ENCODE measurements at places on chromosomes 12 and 14.

GRCh38 chr12:131738196-131738595, 27.3 kb downstream of the SFSWAP start:
- no peak for DNase-seq

DNA sequence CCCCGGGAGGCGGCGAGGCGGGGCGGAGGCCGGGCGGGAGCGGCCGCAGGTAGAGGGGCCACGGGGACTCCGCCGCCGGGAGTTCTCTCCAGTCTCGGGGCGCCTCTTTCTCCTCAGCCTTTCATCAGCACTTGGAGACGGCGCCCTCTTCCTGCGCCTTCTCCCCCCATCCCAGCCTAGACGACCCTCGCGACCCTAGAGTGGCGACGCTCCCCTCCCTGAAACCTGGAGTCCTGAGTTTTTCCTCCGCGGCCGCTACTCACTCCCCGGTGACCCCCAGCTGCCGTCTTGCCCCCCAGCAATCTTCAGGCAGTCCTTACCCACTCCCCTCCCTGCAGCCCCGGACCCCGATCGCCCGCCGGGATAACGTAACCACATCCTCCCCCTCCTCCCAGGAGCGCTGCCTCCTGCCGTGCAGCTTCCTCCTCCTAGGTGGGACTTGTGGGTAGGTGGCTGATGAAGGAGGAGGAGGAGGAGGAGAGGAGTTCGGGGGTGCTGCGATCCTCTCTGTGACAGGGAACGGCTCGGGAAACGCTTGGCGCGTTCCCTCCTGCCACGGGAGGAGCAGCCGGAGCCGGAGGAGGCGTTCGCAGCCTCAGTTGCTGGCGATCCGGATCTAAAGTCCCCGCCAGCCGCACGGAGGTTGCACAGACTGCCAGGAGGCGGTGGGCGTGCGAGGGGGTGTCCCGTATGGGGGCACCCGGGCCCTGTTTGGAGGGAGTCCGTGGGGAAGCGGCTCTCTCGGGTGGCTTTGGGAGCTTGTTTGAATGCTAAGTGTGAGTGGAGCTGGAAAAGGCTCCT, 891 bp downstream of the PLEKHA5 start:
- DNase-seq, result peak; percentile 21

GRCh38 chr12:82486524-82487235, 128.4 kb downstream of the METTL25 start:
- no peak for DNase-seq

DNA sequence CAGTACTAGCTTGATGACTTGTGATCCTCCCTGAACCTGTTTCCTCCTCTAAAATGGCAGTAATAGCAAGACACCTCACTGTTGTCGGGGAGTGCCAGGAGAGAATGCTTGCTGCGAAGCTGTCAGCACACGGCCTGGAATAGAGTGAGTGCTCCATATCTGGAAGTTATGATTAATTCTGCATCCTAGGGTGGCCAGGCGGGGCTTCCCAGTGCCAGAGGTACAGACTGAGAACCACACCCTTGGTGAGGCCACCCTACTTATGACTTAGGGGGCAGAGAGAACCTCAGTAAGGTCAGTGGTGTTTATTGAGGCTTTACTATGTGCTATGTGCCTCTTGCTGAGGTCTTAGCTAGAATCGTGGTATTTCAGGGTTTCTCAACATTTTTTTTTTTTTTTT, 20.1 kb downstream of the MORN3 start:
- DNase-seq, result no peak

GRCh38 chr12:12531194-12531593, 31.5 kb downstream of the DUSP16 start:
- no peak for DNase-seq

DNA sequence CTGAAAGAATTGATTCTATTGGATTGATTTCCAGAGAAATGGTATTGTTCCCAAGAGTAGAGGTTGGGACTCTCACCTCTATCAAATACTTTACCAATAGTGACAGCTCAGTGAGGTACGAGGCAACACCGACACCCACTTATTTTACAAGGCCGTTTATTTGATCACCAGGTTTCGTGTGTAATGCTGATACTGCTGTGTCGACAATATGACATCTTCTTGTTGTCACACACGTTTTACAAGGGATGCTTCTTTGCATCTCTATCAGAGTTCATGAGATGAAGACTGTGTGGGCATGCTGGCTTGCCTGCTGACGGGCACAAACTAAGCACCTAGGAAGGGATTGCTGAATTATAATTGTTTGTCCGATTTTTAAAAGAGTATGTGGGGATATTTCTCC, 217.8 kb upstream of the EGLN3 start:
- DNase-seq, result no peak

GRCh38 chr12:119870457-119870856, 6.7 kb downstream of the CIT start:
- no peak for DNase-seq

DNA sequence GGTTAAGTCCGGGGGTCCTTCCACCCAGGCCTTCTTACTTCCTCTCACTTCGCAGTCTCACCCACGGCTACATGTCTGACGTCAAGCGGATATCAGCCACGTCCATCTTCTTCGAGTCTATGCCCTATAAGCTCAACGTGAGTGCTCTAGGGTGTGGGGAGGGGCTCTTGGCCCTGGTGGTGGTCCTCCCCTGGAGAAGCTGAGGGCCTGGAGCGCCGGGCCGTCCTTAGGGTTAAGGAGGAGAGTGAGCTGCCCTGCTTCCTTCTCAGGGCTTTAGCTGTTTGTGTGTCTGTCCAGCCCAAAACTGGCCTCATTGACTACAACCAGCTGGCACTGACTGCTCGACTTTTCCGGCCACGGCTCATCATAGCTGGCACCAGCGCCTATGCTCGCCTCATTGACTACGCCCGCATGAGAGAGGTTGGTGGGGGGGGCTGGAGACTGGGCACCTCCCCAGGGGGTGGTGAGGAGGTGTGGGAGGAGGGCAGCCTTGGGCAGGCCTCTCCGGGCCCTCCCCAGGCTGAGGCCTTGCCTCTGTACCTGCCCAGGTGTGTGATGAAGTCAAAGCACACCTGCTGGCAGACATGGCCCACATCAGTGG, 2.7 kb downstream of the SHMT2 start:
- no peak for DNase-seq

GRCh38 chr14:88168025-88168424, 155.0 kb downstream of the KCNK10 start:
- no peak for DNase-seq

GRCh38 chr12:12008931-12009611, 61.7 kb upstream of the BCL2L14 start:
- peak; percentile 26 for DNase-seq

- DNase-seq, result no peak
These were observed at the start of gene C12orf42 for GRCh38 chr12:103495469-103496456. C12orf42 (minus strand) TSS chr12:103495968; CDS start chr12:103478426, 17,542 bp downstream.

DNA sequence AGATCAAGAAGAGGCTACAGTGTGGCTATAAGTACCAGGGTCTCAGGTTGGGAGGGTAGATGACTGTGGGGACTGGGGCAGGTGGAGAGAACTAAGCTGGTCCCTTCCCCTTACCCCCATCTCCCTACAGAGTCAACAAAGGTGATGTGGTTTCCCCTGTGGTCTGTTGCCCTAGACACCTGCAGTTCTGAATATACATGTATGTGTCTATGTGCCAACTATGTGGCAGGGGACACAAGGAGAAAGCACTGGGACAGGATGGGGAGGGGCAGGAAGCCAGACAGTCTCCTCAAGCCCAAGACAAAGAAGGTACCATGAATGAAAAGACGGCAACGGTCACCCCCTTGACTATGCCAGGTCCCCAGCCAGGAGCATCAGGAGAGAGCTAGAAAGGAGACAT, 4.5 kb upstream of the HDAC7 start:
- DNase-seq, result no peak

DNA sequence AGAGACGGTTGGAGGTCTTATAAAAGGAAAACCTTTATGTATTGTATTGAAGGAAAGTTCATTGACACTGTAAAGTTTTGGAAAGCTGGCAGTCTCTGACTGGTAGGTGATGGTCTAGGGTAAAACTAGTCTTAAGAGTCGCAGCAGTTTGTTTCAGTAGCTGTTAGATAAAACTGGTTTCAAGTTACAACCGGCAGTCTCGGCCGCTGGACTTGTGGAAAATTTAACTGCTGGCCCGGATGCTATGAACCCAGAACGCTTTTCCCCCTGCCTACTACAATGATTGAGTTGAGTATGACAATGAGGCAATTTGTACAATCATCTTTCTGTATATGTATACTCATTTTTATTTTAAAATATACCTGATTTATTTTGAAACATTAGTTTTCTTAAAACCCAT, 1426.9 kb downstream of the AACS start:
- no peak for DNase-seq

DNA sequence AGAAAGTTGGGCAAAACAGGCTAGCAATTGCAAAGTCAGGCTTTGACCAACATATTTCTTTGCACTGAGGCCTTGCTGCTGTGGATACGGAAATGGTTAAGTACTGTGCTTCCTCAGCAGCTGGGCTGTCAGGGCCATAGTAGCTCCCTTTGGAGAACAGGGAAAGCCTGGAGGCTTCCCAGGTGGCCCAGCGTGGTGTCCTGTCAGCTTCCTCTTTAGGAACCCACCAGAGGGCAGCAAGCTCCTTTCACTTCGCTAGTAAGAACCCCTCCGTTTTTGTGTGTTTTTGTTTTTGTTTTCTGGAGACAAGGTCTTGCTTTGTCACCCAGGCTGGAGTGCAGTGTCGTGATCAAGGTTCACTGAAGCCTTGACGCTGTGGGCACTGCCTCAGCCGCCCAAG, 1.7 kb upstream of the CFAP251 start:
- DNase-seq, result no peak

- peak; percentile 92 for DNase-seq
These were observed 71.9 kb downstream of the DYRK2 start for GRCh38 chr12:67720351-67720856.

DNA sequence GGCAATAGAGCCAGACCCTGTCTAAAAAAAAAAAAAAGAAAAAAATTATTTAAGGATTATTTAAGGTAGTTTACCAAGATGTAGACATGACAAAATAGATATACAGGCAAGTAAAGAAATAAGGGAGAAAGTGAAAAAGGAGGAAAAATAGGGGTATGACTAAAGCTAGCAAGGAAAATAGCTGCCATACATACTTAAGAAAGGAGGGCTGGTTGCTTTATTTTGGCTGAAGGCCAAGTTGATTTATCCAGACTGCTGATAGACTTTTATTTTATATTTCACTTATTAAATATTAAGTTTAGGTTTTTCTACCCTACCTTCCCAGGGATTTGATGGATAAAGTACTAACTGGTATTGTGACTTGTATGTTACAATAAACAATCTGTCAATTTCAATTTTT, 8.3 kb upstream of the AEBP2 start:
- DNase-seq, result peak; percentile 22

Data from fibroblast of skin of abdomen (primary cell).